ENCODE measurements at places on chromosomes 6 and 20. TPM values are rescaled to one million over a fixed set of nuclear protein-coding genes. Genes with fewer than 3 reads are reported as not detected.
A peak's percentile ranks its signal among the peaks of the same experiment; 100 is the strongest.

DNA sequence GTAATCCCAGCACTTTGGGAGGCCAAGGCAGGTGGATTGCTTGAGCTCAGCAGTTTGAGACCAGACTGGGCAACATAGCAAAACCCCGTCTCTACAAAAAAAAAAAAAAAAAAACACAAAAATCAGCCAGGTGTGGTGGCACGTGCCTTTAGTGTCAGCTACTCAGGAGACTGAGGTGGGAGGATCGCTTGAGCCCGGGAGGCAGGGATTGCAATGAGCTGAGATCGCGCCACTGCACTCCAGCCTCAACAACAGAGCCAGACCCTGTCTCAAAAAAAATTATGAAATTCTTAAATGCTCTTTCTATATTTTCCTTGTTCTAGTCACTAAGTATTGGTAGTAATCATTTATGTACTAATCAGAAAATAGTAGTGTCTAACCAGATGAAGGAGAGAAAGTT, 30.6 kb downstream of the SYTL3 start:
- DNase-seq = no peak

The UFL1 gene
- 26.9 TPM for total RNA-seq

- DNase-seq = peak; percentile 61
Measured at GRCh38 chr6:32194825-32195651, 2.6 kb upstream of the GPSM3 start.

DNA sequence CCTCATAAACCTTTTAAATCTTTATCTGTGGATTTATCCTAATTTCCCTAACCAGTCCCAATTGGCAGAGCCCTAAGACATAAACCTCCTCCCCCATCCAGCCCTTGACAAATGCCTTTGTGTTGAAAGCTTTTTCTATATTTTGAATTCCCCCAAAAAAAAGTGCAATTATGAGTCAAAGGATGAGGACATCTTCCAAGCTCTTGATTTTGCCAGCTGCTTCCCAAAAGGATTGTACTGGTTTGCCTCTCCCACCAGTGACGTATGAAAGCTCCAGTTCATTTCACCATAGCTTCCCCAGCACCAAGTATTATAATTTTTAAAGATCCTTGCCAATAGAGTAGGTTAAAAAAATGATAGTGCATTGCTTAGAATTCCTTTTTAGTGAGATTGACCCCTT, 38.9 kb downstream of the SIRPA start:
- no peak for DNase-seq

The FOXS1 gene
- total RNA-seq = 0.52 TPM
